Stimulated activated CD8-positive, alpha-beta memory T cell treated with anti-CD3 and anti-CD28 coated beads, Interleukin-7, amount 100 ng/mL, for 48 hours (primary cell): ENCODE measurements at places on chromosomes 16 and 17.
A peak's percentile ranks its signal among the peaks of the same experiment; 100 is the strongest.

GRCh38 chr17:31540602-31541307, 149.3 kb downstream of the RAB11FIP4 start:
- DNase-seq, result no peak

GRCh38 chr16:23496821-23497542, 13.3 kb downstream of the GGA2 start:
- DNase-seq, result no peak

- no peak for DNase-seq
These were observed 3.1 kb upstream of the CIAO3 start for GRCh38 chr16:743794-744500.

- DNase-seq, result no peak
These were observed 100.5 kb upstream of the ELAC2 start for GRCh38 chr17:13118311-13118710.

GRCh38 chr17:55635253-55635914, 87.3 kb downstream of the TMEM100 start:
- no peak for DNase-seq

DNA sequence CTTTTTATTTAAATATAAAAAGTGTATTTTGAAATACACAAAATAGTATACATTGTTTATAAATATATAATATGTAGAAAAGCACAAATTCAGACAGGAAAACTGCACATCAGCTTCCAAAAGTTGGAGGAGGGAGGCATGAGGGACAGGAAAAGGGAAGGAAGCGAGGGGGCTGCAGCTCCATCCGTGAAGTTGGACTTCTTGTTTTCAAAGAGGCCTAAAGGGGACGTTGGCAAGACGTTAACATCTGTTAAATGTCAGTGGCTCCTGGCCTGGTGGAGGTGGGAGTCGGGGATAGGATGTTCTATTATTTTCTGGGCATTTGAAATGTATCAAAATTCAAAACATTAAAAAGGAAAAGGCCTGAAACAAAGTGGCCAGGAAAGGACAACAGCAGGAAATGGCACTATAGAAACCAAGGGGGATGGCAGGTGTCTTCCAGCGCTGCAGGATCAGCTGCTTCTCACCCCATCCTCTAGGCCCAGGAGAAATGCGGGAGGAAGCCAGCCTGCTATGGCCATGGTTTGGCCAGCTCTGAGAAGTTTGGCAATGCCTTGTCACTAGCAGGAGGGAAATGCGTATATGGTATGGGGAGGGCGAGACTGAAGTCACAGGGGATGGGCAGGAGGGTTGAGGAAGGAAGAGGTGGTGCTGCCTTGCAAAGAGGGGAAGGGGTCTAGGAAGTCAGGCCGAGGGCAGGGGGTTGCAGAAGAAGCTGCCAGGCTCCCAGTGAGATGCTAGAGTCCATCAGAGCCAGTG, 6.4 kb downstream of the CMTM2 start:
- no peak for DNase-seq

DNA sequence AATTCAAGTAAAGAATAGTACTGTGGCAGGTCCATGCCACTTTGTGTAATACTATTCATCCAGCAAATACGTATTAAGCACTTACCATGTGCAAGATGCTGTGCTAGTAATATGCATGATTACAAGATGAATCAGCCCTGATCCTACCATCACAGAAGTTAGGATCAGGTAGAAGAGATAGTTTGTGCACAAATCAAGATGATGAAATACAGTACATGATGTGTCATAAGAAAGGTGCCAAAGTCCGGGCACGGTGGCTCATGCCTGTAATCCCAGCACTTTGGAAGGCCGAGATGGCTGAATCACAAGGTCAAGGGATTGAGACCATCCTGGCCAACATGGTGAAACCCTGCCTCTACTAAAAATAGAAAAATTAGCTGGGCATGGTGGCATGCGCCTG, 10.9 kb downstream of the COG4 start:
- DNase-seq, result no peak

- DNase-seq, result no peak
These were observed 235.0 kb downstream of the CHD9NB start for GRCh38 chr16:52817696-52818095.

GRCh38 chr17:1686086-1686485, 1.4 kb upstream of the PRPF8 start:
- DNase-seq, result no peak

DNA sequence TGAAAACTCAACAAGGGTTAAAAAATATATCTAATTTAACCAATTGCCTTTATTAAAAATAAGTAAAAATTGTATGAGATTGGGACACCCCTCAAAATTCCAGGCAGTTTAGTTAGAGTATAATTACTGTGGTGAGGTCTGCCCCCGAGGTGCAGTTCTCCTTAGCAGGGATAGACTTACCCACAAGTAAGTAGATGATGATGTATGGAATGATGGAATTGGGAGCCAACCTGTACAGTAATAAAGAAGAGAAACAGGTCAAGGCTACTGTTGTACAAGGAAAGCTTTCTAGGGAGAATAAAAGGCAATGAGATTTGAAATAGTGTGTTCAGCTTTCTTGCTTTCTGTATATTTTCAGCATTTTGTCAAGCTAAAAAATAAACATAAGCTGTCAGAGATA, 1.8 kb downstream of the LDAF1 start:
- no peak for DNase-seq

GRCh38 chr16:30755955-30756780, 5.7 kb downstream of the CFAP119 start:
- DNase-seq, result no peak

- DNase-seq, result no peak
These were observed 1.0 kb downstream of the ZNRF1 start for GRCh38 chr16:74999609-75000480.

DNA sequence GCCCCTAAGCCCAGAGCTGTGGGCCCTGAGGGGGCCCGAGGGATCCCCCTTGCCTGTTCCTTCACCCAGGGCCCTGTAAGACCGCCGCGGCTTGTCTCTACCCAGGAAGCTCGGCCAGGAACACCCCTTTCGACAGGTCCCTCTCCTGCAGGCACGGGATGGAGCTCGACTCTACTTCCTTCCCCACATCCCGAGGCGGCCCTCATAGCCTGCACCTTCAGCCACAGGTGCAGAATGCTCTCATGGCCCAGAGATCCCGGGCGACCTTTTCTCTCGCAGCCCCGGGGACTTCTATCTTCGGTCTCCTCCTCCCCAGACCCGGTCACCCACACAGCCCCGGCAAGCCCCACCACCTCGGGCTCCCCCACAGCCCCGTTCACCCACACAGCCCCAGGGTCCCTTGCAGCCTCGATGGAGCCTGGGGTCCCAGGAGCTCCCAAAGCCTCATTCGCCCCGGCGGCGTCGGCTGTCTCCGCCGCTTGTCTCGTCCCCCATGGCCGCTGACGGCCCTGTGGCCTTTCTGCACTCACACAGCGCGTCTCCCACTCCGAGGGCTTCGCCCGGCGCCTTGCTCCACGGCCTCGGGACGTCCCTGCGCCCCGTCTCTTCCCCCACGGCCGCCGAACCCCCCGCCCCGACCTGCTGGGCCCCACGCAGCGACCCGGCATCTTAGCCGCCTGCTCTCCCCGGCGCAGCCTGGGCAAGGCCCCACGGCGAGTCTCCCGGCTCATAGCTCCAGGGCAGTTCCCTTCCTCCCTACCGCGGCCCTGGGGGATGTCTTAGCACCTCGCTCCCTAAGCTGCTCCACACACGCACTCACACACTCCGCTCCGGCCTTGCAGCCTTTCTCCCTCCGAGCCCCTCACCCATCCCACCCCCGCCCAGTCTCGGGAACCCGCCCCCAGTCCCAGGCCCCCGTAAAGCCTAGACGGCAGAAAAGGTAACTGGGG, 650 bp downstream of the KIAA0753 start:
- DNase-seq, result no peak

DNA sequence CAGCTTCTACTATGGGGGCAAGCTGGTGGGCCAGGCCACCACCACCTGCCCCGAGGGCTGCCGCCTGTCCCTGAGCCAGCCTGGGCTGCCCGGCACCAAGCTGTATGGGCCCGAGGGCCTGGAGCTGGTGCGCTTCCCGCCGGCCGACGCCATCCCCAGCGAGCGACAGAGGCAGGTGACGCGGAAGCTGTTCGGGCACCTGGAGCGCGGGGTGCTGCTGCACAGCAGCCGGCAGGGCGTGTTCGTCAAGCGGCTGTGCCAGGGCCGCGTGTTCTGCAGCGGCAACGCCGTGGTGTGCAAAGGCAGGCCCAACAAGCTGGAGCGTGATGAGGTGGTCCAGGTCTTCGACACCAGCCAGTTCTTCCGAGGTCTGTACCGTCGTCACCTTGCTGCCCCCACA, 19.5 kb downstream of the IRF8 start:
- no peak for DNase-seq

- peak; percentile 96 for DNase-seq
These were observed 9.2 kb upstream of the TSPOAP1 start for GRCh38 chr17:58337600-58338453.
